ENCODE measurements at places on chromosomes 6 and 20.

DNA sequence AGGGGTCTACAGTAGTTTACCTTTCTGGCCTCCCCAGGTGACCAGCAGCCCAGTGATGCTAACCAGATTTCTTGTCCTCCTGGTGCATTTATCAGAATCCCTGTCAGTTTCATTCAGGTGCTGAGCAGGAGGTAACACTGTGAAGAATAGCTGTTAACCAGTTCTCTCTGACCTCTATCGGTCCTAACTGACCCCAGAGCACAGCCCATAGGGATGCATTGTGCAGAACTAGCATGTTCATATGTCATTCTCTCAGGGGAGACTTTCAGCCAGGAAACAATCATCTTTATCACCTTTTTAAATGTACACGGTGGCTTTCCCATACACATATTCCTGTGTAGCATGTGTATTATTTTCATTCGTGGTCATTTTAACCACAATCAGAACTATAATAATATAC is 49.9 kb downstream of the CNR1 start:
- no peak for DNase-seq

DNA sequence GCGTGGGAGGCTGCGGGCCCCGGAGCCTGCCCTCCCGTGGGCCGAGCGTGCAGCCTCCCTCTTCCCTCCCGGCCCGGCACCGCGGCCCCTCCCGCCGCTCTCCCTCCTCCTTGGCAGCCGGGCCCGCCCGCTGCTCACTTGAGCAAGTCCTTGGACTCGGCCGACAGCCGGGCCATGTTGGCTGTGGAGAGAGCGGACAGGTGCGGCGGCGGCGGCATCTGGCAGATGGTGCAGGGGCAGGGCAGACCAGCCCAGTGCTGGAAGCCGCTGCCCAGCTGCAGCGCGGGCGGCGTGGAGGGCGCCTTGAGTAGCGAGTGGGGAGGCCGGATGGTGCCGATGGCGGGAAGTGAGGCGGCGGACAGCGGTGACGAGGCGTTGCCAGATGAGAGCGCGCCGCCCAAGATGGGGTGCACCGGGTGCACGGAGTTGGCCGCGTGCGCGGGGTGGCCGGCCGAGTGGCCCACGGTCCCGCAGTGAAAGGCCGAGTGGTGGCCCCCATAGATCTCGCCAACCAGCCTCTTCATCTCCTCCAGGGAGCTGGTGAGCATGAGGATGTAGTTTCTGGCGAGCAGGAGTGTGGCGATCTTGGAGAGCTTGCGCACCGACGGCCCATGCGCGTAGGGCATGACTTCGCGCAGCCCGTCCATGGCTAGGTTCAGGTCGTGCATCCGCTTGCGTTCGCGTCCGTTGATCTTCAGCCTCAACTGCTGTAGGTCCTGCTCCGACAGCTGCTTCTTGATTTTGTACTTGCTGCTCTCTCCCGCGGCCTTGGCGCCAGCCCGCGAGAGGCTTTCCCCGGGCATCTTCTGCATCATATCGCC is 766 bp downstream of the OLIG3 start:
- no peak for DNase-seq

- DNase-seq, result no peak
Measured at GRCh38 chr20:17525650-17526049, 5.5 kb downstream of the BFSP1 start.

DNA sequence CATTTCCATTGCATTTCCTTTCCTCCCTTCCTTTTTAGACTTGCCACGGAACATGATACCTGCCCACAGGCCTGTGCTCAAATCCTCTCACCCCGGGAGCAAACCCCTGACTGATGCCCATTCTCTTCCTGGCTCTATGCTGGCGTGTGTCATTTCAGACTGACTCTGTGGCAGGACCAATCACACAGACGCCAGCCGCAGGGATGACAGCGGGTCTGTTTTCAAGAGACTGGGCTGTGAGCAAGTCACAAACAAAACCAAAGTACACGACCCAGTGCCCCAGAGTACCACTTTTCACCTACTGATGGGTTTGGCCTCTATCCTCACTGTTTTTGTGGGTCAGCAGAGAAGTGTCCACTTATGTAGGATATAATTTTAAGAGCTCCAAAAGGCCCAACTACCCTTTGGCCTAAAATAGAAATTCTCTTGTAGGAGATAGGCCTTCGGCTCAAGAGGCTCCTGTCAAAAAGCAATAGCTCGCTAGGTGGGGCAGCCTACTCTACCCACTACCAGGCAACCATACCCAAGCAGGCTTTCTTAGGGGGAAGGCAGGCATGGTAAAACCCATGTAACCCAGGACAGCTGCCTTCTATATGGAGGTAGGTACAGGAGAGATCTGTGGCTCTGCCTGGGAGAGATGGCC is 215.7 kb downstream of the CDC5L start:
- DNase-seq, result peak; percentile 47

DNA sequence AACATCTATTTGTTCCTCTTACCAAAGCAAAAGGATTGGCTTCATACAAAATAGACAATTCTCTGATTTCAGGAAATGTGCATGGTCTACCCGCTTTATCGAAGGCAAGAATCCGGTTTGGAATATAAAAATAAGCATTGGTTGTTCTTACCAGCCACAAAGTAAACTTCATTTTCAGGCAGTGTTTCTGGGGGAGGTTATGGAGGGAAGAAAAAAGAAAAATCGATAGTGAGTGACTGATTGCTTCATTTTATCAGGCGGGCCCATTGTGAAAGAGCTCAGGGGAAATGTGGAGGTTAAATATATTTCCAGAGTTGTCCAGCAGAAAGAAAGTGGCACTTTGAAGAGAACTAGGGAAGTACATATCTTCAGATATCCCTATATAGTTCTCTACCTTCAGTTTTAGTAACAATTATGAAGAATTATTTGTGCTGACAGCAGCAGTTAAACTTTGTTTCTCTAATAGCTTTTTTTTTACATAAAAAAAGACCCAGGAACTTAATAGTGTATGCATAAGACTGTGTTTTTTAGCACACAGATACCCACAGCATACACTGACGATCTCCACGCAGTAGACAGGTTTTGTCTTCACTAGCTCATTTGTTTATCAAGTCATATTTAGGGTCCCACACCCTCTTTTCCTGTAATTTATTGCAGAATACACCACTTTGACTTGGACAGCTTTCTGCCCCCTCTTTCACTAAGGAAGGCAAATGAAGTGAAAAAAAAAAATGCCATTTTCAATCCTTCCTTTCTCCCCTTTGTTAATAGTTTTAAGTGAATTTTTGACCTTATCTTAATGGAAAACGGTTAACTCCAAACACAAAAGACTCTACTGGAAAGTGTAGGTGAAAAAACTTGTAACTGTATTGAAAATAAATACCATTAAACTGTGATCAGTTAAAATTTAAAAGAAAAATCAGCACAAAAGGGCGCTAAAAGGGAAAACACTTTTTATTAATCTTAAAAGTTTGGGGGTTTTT is 2.9 kb downstream of the POU3F2 start:
- no peak for DNase-seq

GRCh38 chr20:25042531-25043498 is 15.1 kb downstream of the ACSS1 start:
- peak; percentile 69 for DNase-seq

DNA sequence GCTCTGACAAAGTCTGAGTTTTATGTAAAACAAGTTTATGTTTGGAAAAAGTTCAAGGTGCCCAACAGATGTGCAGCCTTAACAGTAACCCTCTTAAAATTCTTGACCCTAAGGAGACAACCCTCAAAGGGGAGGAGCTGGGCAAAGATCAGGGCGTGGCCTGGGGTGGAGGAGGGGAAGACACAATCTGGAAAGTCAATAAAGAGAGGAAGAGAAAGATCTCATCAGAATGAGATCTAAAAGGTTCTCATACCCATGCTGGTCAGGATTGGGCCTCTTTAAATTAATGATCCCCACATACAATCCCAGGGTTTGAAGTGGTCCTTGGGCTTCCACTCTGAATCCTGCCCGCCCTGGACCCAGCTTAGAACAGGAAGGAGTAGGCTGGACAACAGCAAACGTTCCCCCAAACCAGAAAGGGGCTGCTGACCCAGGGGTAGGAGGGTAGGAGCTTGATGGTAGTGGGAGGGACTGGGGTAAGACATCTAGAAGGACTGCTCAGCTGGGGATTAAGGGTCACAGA is 33.0 kb downstream of the FOXP4 start:
- DNase-seq, result no peak

DNA sequence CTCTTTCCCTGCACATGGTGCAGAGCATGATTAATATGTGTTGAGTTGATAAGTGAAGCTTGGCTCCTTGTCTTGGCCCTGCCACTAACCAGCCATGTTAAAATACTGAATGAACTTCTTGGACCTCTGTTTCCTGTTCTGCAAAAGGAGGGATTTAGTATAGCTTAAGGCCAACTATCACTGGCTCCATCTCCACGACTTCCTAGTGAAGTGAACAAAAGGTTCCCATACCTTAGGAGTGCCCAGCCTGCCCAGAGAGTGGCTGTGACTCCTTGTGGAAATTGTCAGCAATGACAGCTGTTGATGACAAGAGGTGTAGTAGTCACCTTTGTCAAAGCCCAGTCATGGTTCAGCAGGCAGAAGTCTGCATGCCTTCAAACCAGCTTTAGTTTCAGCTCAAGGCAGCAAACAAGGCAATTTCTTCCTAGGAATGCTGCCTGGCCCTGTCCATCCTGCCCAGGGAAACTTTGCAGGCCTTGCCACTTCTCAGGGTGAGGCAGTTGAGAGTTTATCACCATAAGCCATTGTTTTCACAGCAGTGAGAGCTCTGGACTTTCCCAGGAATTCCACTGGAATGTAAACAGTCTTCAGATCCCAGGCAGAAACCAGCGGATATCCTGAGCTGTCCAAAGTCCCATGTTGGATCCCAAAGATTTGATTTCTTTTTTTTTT is 169.7 kb upstream of the TNFAIP3 start:
- no peak for DNase-seq

DNA sequence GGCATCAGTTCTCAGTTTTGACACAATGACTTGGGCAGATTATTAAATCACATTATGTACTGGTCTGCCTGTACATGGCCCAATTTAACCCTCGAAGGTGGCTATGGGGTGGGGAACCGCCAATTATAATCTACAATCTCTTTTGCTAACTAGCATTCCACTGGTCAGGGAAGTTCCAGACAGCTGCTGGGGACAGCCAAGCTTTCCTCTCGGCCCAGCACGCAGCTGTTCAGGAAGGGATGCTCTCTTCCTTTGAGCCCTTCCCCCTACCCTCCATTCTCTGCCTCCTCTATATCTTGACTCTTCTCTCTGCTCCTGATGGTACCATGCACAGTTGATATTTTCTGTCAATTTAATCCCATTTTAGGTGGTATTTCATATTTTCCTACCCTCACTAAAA is 233.5 kb upstream of the AGPAT4 start:
- DNase-seq, result peak; percentile 28

DNA sequence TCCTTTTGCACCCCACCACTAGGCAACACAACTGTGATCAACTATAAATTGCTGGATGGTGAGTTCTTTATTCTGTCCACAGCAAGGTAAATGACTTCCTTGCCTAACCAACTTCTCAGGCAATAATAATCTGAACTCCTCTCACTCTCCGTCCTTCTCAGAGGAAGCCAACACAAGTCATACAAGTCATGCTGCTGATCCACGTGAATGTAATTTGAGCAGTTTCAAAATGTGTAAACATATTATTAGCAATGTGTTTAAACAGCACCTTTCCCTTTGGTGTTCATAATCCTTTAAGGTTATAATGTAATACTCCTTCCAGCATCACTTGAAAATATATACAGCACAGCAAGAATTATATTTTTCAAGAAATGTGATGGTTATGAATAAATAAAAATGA is 127.9 kb downstream of the QRSL1 start:
- no peak for DNase-seq

DNA sequence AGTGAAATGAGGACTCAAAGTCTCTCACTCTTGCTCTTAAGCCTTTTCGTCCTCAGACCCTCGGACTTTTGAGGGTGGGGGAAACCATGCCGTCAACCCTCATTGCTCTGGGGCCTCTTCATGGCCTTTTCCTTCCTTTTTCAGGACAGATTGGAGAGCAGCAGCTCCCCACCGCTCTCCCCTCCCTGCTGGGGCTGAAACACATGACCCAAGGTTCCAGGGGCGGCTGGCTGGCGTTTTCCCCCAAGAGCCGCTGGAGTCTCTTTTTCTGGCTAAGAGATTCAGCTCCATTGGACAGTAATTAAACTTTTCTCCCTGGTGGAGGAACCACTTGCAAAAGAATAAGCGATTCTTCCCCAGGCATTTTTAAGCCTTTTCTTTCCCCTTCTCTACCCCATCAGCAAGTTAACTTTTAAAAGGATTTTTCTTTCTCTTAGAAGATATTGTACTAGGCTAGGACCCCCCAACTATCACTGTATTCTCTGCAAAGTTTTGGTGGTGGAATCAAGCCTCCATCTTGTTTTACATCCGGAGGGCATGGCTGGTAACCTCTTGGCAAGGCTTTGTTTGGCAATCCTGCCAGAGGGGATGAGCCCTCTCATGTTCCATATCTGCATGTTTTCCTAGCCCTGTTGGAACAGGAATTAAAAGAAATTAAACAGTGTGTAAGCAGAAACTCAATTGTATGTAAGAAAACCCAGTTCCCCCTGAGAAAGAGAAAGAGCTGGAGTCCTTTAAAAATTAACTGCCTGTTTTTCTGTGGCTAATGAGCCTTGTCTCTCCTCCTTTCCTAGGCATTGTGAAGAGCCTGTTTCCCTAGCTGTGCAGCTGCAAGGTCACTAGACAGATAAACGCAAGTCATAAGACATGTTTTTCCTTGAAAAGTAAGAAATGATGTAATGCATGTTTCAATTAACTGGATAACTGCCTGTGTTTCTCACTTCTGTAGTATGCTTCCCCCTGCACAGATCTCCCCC is 100.8 kb upstream of the GPR6 start:
- DNase-seq, result no peak

DNA sequence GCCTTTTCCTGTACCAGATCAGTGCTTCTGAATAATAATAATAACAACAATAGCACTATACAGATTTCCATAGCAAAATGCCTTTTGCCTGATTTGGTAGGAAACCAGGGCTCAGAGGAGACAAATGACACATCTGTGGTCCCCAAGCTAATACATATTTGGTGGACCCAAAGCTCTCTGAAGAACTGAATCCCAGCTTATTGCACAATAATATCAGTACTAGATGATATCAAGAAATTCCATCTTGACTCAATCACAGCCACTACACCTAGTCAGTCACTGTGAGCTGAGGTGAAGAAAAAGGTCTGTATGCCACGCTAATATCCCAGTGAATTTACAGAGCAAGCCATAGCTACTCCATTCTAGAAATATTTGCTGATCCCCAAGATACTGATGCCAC is 270.6 kb upstream of the RIN2 start:
- DNase-seq, result no peak

DNA sequence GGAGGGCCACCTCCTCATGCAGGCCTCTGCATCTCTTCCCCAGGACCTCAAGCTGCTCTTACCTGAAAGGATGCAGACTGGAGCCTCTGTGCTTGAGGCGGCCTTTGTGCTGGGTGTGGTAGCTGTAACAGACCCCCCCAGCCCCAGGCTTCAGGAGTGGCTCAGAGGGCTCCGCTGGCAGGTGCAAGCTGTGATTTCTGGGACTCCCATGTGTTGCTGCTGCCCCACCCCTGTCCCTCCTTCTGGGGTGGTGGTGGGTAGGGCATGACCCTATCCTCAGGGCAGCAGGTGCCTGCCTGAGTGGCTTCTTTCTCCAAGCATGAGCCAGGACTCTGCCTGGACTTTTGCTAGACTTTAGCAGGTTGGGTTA is 121.2 kb downstream of the SULF2 start:
- DNase-seq, result no peak

Data from femur (tissue), 1 donor.